Right atrium auricular region (tissue), 2 donors: ENCODE measurements at places on chromosomes 3 and 15. TPM values are rescaled to one million over a fixed set of nuclear protein-coding genes. Genes with fewer than 3 reads are reported as not detected.

DNA sequence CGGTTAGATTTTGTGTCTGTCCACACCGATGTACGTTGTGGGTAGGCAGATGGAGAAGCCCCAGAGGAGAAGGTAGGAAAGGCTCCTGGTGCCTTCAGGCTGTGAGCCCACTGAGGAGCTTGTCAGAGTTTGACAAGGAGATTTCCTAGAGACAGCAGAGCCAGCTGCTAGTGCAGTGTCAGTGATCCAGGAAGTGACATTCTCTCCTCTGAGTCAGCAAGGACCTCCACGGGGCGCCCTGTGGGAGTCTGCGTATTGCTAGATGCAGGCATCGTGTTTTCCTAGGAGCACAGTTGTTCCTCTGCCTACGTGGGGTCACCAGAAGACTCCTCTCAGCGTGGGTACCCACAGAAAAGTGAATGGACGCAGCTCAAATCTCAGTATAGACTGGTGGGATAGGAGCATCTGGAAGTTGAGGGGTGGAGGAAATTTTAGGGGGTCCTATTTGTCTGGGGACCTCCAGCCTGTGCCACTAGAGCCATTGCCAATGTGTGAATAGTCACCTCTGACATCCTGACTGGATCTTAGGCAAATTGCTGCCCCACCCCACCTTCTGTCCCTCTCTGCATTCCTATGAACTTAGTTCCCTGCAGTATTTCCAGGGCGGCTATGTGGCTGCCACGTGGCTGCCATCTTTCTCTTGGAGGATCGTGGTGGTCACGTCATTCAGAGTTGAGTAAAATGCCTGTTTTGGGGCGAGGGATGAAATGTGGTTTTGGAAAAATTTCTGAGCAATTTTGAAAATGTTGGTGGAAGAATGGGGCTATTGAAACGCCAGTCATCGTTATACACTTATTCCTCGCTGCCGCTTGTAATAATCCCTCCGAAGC lies 84.8 kb upstream of the KLHL25 start:
- no peak overlapping the region for H3K4me3 ChIP-seq
- peak; percentile 53 for DNase-seq
- H3K4me1 ChIP-seq, result no peaks in the 10 kb centered on the region
- H3K27ac ChIP-seq, result no peak overlapping the region

Gene TJP1
- total RNA-seq, result 86.9 TPM

- H3K36me3 ChIP-seq, result no peaks in the 10 kb centered on the region
- DNase-seq, result no peak
- no peaks in the 10 kb centered on the region for H3K27me3 ChIP-seq
- peak overlapping the region; percentile 95 for H3K4me3 ChIP-seq
- peak overlapping the region; percentile 96 for H3K27ac ChIP-seq
- H3K4me1 ChIP-seq, result no peaks in the 10 kb centered on the region
Measured at GRCh38 chr15:79922512-79923078, 25.8 kb upstream of the MTHFS start.

Gene IGF2BP2
- 19.2 TPM for total RNA-seq

- peak overlapping the region; percentile 95 for H3K27ac ChIP-seq
- no peaks in the 10 kb centered on the region for H3K27me3 ChIP-seq
- no peak overlapping the region for H3K4me3 ChIP-seq
Measured at GRCh38 chr3:194269610-194270145, 81.5 kb downstream of the CPN2 start.

DNA sequence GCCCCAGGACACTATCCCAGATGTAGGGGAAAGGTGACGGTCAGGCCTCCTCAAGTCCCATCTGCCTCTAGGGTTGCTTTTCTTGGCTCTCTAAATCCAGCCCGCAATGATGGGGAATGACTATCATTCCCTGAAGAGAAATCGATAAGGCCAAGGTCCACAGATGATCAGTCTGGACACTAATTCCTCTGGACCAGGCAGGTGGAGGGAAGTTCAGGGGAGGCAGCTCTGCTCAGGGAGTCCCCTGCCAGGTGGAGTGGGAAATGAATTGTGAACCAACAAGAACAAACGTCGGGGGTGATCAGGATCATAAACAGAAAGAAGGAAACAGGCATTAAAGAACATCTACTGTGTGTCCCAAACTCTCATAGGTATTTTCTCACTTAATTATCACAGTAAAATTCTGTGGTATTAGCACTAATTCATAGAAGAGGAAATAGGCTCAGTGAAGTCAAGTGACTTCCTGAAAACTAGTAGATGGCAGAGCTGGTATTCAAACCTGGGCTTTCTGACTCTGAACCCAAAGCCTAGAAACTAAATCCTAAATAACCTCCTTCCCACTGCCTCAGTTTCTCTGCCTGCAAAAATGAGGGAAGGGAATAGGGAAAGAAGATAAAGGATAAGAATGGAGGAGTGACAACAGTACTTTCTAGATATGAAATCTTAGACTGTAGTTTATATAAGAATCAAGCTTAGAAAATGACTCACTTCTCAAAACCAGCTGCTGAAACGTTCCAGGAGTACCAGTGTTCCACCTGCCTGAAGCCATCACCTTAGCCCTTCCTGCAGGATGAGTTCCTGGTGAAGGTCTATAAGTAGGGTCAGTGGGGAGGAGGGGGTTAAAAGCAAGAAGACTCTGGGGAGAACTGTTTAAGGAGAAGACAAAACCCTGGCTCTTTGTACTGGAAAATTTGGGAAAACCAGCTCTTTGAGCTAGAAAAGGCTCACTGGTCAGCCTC lies 7.5 kb downstream of the BMF start:
- DNase-seq, result no peak
- H3K27ac ChIP-seq, result peak overlapping the region; percentile 96
- no peaks in the 10 kb centered on the region for H3K27me3 ChIP-seq
- no peaks in the 10 kb centered on the region for H3K4me1 ChIP-seq
- H3K4me3 ChIP-seq, result no peak overlapping the region

DNA sequence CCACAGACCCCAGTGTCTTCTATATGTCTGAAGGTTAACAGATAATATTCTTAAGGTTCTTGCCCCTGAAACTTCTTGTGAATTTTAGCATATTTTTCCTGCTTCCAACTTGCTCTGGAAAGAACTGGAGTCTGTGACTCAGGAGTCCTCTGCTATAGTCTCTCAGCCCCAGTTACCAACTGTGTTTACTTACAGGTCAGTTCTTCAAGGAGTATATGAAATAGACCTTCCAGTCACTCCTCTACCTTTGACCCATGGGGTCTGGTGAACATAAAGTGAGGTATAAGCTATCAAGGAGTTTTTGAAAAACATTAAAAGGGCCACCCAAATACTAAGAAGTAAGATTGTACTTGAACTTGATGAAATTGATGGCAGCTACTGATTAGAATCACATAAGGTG lies 139.2 kb upstream of the ROPN1 start:
- H3K4me3 ChIP-seq, result no peak overlapping the region
- DNase-seq, result no peak
- H3K27ac ChIP-seq, result no peak overlapping the region
- no peaks in the 10 kb centered on the region for H3K4me1 ChIP-seq

Gene IQCF5
- total RNA-seq, result not detected

Gene MYO5C
- 2.0 TPM for total RNA-seq

Gene ARNT2
- 8.4 TPM for total RNA-seq

DNA sequence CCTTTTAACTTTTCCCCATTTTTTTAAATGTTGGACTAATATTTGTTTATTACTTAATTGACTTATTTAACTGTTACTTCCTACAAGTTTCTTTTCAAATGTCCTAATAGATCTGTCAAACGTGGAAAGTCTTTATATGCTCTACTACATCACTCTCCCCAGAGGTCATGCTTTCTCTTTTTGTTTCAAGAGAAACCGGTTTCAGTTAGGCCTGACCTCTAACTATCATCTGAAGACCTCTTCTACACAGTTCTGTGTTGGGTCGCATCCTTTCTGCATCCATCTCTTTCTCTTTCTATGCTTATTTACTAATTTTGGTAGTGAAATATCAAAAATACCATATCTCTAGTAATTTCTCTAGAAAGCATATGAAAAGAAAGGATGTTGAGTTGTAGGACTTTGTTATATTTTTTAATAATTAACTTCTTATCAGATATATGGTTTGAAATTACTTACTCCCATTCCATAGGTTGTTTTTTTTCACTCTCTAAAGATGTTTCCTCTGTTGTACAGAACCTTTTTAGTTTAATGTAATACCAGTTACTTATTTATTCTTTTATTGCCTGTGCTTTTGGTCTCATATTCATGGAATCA lies 781.2 kb upstream of the ARPP21 start:
- no peak overlapping the region for H3K27ac ChIP-seq
- H3K36me3 ChIP-seq, result no peaks in the 10 kb centered on the region
- no peak overlapping the region for H3K4me3 ChIP-seq
- DNase-seq, result no peak
- no peaks in the 10 kb centered on the region for H3K27me3 ChIP-seq

Gene GLDN
- 1.9 TPM for total RNA-seq

DNA sequence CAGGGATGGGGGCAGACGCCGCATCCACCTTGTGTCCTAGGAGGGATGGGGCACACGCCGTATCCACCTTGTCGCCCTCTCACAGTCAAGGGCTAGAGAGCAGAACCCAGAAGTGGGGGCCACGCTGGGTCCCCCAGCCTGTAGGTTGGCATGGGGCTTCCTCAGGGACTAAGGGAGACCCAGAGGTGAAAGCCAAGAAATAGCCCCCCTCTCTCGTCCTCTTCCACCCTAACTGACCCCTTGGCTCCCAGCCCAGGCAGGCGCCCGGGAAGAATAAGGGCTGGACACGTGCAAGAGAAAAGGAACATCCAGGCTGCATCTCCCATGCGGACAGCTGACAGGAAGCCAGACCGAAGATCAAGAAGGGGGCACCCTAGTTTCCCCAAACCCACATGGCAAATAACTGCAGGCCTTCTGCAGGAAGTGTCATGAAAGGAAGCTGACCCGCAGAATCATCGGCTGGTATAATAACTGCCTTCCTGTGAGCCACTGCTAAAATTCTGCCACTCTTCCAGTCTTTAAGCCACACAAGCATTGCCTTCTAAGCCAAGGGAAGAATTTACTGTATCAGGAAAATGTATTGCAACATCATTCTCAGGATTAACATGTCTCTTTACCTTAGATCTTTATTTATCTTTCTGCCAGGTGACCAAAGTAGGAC lies 38.5 kb upstream of the TFRC start:
- no peak overlapping the region for H3K4me3 ChIP-seq
- H3K4me1 ChIP-seq, result no peaks in the 10 kb centered on the region
- DNase-seq, result no peak
- no peak overlapping the region for H3K27ac ChIP-seq
- no peaks in the 10 kb centered on the region for H3K27me3 ChIP-seq

Gene PAQR5
- total RNA-seq, result 5.0 TPM

DNA sequence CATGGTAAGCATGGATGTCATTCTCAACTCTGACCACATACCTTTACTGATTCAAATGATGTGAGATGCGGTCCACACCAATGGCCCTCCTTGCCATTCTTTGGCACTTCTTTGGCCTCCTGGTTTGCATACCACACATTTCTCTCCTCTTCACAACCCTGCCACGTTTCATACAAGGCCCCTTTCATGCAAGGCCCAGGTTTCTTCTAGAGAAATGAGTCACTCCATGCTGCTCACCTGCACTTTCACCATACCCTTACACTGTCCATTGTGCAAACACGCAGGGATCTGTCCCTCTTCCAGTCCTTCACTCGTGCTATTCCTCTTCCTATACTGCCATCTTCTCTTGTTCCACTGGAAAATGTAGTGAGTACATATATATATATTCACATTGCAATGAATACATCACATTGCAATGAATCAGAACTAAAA lies 24.4 kb upstream of the SLC24A5 start:
- DNase-seq, result no peak
- H3K27me3 ChIP-seq, result no peaks in the 10 kb centered on the region
- no peaks in the 10 kb centered on the region for H3K4me1 ChIP-seq
- no peak overlapping the region for H3K4me3 ChIP-seq
- no peak overlapping the region for H3K27ac ChIP-seq

- peaks cover 6% of the 10 kb centered on the region for H3K4me1 ChIP-seq
- H3K4me3 ChIP-seq, result no peak overlapping the region
- H3K27ac ChIP-seq, result no peak overlapping the region
- no peaks in the 10 kb centered on the region for H3K36me3 ChIP-seq
- no peaks in the 10 kb centered on the region for H3K27me3 ChIP-seq
- no peak for DNase-seq
Measured at GRCh38 chr3:195066441-195066841, 204.5 kb downstream of the XXYLT1 start.

GRCh38 chr3:51539291-51539941 lies 897 bp downstream of the RAD54L2 start:
- no peaks in the 10 kb centered on the region for H3K27me3 ChIP-seq
- peak; percentile 57 for DNase-seq

Gene GP9
- not detected for total RNA-seq

DNA sequence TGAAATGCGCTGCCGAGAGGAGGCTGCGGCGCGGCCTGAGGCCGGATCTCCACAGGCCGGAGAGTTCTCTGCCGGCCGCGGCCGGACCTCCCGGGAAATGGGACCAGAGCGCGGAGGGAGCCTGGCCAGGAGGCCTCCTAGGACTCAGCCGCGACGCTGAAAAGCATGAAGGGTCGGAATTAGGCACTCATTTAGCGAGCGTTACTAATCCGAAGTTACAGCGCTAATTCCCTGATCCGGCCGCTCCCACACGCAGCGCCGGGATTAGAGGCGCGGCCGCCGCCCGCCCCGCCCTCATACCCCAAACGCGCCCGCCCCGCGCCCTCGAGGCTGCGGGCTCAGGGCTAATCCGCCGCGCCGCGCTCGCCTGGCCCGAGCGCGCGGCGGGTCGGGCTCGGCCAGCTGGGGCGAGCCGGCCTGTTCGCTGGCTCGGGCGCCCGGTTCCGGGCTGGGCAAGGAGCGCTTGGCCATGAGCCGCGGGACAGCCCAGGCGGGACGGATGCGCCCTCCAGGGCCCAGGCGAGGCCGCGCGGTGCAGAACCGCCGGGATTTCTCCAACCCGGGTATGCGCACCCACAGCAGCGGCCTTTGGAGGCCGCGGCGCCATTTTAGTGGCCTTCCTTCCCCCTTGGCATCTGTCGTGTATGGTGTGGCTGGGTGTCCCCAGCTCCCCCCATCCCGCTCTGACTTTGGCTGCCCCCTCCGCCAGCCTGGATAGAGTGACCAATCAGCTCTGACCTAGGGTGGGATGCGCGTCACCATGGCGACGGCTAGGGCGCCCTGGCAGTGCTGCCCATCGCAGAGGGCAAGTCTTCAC lies 36.8 kb upstream of the POLG start:
- no peak overlapping the region for H3K27ac ChIP-seq
- no peak overlapping the region for H3K4me3 ChIP-seq
- H3K36me3 ChIP-seq, result no peaks in the 10 kb centered on the region
- H3K4me1 ChIP-seq, result no peaks in the 10 kb centered on the region
- DNase-seq, result no peak

Gene ZNF660
- total RNA-seq, result 0.67 TPM

DNA sequence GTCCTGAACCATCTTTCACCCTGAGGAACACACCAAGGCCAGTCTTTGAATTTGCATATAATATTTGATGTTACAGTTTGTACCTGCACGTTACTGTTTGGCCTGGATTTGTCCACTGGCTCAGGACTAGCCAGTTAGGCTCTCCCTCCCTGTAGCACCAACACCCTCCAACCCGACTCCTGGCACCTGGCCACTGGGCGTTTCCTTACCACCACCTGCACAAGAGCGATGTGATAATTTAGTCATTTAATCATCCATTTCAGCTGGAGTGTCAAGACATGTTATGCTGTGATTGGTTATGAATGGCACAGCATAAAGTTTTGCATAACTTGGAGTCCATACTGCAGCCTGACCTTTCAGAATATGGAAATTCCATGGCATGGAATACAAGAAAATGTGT lies 242.4 kb downstream of the KCNMB2 start:
- no peaks in the 10 kb centered on the region for H3K27me3 ChIP-seq
- no peaks in the 10 kb centered on the region for H3K4me1 ChIP-seq
- no peak for DNase-seq
- no peak overlapping the region for H3K4me3 ChIP-seq

GRCh38 chr15:101611580-101612299 lies 40.4 kb downstream of the TM2D3 start:
- no peak overlapping the region for H3K4me3 ChIP-seq
- H3K27ac ChIP-seq, result no peak overlapping the region
- no peaks in the 10 kb centered on the region for H3K36me3 ChIP-seq
